IPS-NIHi11 (cell line): ENCODE measurements at places on chromosomes 2 and 18.

GRCh38 chr2:241810307-241811200, 1.6 kb downstream of the NEU4 start:
- DNase-seq: peak; percentile 23

DNA sequence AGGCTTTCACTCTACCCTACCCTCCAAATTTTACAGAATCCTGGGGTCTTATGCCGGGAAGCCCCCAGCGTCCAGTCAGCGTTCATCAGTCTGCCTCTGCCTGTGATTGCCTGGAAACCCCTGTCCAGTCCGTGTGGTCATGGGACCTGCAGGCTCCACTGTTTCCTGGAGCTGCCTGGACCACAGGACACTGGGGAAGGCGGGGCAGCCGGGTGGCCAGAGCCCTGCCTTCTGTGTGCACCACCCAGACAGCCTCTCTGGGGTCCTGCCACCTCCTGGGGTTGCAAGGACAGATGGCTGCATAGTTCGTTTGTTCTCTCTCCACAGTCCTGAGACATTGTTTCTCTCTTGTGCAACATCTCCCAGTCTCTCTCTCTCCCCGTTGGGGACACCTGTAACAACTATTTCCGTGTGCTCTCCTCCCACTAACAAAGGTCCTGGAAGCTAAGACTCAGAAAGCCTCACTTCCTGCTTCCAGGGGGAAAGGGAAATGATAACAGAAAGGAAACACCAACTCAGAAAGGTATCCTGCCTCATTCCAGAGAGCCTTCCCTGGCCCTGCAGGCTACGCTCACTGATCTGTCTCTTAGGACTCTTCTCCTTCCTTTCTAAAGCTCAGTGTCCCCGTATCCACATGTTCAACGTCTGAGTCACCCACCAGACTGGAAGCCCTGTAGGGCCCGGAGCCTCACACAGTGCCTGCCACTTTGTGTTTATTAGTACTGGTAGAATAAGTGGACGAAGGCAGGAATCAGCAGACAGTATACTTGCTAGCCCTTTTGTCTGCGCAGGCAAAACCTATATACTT, 192.8 kb upstream of the RAB12 start:
- no peak for DNase-seq

- no peak for DNase-seq
These were observed 104.5 kb upstream of the NCK2 start for GRCh38 chr2:105640246-105640645.

GRCh38 chr2:168456521-168457189, 583 bp downstream of the CERS6 start:
- peak; percentile 62 for DNase-seq

GRCh38 chr18:56541340-56541739, 97.1 kb downstream of the TXNL1 start:
- no peak for DNase-seq

GRCh38 chr2:60867848-60868247, 13.5 kb upstream of the REL start:
- no peak for DNase-seq

DNA sequence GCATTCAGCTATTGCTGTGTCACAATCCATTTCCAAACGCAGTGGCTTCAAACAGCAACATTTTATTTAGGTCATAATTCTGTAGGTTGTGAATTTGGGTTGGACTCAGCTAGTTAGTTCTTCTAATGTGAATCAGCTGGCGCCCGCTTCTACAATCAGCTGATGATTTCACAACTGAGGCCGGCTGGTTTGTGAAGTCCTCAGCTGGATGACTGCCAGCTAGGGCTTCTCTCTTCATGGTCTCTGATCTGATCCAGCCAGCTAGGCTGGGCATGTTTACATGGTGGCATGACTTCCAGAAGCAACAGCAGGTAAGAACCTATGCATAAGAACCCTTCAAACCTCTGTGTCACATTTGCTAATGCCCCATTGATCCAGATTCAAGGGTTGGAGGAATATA, 172.0 kb downstream of the SLC4A10 start:
- DNase-seq: no peak

GRCh38 chr2:158103411-158104012, 1.8 kb downstream of the UPP2 start:
- DNase-seq: no peak

- no peak for DNase-seq
These were observed 113.4 kb downstream of the PIEZO2 start for GRCh38 chr18:11035814-11036495.
